T-helper 22 cell (primary cell): ENCODE measurements at places on chromosomes 6 and 20.

GRCh38 chr20:61968932-61969331, 96.7 kb downstream of the TAF4 start:
- DNase-seq = no peak

- no peak for DNase-seq
Measured at GRCh38 chr6:168994956-168995355, 258.7 kb downstream of the THBS2 start.

- DNase-seq = no peak
Measured at GRCh38 chr6:80636689-80637088, 530.2 kb downstream of the BCKDHB start.

GRCh38 chr6:53770780-53771249, 24.0 kb upstream of the LRRC1 start:
- DNase-seq = no peak

DNA sequence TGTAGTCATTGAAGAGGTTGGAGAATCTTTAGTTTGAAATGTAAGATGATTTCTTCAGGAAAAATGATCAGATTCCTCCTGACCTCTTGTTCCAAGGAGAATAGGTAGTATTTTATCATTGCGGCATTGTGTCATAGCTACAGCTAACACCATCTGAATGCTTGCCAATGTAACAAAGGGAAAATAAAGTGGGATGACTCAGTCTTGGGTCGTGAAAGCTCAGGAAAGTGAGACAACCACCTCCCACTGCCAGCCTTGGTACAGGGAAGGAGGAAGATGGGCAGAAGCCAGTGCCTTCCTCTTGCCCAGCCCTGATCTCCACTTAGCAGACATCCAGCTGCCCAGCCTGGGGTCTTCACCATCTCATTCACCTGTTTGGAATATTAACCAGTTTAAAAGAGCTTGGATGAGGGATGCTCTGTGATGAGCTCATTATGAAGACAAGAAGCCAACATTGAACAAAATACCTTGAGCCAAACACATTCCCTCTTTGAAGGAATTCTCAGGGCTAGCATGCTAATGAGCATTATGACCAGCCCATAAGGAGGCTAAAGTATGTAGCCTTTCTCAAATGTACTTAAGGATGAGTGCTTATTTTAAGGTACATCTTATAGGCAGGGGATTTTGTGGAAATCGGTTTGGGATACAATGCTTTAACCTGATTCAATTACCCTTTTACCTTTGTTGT, 40.0 kb upstream of the APCDD1L start:
- DNase-seq = no peak

- no peak for DNase-seq
Measured at GRCh38 chr6:155813548-155813947, 357.9 kb upstream of the NOX3 start.

DNA sequence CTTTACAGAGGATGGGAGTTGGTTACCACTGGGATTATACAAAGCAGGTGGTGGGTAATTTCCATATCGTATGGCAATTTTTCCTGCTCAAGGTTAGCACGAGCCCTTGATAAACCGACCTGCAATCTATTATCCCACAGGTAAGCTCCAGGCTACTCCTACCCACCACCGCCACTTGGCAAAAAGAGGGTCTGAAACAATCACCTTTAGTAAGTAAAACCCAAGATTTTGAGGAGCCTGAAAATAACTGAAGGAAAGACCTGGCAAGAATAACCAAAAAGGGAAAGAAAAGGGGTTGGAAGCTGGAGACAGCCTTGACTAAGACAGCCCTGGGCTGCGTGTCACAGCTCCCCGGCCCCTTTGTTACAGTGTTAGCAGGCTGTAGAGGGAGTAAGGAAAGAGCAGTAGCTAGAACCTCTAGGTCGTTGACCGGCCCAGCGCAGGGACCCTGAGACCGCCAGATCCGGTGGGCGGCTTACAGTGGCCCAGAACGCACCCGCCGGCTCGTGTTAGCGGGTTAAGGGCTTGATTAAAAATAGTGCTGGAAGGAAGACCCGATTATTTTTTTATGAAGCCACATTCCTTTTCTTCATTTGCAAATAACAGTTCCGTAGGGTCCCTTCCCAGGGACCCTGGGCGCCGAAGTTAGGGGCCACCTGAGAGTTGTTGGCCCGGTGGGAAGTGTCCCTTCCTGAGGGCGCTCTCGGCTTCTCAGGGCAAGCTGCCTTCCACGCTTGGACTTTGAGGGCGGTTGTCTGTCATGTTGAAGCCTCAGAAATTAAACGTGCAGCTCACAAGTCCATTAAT, 30.5 kb downstream of the TFAP2B start:
- DNase-seq = no peak

DNA sequence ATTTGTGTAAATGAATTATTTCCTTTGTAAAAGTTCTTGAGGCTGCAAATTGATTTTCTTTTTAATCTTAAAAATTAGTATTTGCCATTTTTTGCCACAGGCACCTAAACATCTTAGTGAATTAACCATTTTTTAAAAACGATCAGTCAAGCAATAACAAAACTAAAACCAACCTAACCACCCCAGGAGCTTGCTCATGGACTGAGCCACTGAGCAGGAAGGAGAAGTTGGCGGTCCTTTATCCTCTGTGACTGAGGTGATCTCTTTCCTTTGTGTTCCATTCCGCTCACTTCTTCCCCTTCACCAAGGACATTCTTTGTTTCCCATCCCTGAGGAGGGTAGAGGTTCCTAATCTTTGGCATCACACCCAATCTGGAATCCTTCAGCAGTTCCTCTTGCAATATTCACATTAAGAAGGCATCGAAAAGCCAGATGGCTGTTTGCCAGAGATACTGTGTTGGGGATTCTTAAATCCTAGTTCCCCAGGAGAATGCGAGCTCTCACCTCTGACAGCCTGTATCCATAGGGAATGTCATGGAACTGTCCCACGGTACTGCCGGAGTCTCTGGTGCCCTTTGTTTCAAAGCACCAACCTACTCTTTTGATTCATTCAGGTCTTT, 30.5 kb downstream of the RPRD1B start:
- DNase-seq = no peak

- DNase-seq = no peak
Measured at GRCh38 chr6:15761045-15761502, 98.2 kb upstream of the DTNBP1 start.

DNA sequence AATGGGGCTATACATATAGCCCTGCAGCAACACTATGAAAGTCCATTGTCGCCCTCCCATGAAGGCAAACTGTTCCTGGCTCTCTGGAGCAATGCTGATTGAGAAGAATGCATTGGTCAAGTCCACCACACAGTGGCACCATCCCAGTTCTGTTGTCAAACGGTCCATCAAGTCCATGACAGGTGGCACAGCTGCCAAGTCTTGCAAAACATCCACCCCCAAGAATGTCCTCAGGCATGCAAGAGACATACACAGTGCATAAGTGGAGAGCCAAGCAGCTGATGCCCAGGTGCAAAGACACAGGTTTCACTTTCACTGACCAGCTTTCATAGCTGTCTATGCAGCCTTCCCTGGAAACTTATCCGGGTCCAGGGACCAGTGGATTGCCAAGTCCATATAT, 17.5 kb downstream of the ZNF391 start:
- DNase-seq = no peak

- DNase-seq = no peak
Measured at GRCh38 chr20:60326821-60327220, 368.6 kb downstream of the CDH26 start.

GRCh38 chr20:25308671-25309394, 60.9 kb downstream of the PYGB start:
- DNase-seq = no peak

DNA sequence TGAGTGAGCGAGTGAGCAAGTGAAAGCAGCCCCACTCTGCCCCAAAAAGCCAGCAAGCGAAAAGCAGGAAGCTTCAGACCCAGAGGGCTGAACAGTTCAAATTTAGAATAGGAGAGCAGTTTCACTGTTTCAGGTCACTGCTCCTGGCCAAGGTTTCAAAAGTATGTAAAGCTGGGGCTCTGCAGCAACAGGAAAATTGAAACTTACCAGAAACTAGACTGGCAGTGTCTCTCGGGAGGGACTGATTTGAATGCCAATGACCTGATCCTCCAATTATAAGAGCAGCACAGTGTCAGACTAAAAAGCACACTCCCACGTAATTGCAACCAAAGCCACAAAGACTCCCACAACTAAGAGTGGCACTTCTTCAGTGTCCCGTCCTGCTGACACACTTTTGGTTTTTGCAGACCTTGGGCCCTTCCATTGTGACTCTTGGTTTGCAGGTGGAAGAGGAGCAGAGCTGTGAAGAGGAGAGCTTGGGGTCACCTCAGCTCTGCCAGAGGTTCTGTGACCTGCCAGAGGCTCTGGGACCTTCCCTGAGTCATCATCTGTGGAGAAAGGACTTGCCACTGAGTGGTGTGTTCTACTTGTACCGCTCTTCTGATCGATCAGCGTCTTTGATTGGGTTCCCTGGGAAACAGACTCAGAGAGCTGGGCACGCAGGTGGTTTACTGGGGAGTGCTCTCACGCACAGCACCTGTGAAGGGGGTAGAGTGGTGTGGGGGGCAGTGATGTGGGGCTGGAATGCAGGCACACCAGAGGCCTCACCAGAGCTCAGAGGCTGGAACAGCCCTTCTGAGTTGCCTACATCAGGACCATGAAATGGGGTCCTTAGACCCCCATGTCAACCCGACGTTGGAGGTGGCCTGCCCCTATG, 52.7 kb upstream of the PTGIS start:
- no peak for DNase-seq

GRCh38 chr6:169190144-169190584, 63.5 kb downstream of the THBS2 start:
- DNase-seq = no peak

DNA sequence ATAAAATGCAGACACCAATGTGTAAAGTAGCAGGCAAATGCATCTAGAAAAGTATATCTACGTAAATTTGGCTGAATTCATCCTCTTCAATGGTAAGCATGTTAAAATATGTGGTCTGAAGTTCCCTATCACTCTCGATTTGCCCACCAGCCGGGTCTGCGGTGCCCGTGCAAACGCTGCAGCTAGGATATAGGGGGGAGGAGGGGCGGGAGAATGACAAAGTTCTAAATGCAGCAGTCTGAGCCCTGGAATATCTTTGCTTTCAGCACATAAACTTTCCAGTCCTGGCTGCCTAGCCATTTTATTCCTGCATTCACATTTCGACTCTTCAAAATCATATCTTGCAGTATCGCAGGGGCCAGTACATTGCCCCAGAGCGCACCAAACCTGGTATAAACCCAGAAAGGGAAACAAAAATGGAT, 708 bp downstream of the NRN1 start:
- no peak for DNase-seq

DNA sequence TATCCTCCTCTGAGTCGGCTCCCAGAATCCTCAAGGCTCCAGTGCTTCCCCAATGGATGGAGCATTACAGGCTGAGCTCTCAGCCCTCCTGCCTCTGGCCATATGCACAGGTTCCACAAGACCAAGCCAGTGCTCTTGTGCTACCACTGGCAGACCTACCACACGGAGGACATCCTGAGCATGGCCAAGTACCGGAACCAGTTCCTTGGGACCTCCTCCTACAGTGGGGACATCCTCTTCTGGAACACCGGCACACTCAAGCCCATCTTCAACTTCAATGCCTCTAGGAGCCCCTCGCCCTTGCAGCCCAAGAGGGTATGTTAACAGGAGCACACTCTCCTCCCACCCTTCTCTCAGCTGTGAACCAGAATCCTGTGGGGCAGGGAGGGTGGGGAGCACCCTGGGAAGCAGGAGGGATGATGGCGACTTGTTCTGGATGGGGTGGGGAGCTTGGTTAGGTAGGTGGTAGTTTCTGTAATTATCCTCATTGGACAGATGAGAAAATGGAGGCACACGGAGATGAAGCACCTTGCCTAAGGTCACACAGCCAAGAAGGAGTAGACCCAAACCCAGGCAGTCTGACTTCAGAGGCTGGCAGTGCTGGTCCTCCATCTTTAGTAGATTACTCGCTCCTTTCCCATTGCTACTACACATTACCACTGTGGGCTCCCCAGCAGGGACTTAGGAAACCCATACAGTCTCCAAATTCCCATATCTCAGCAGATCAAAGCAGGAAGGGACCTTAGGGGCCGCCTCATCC, 58.6 kb downstream of the EFCAB8 start:
- DNase-seq = no peak

- no peak for DNase-seq
Measured at GRCh38 chr6:25334793-25335192, 55.6 kb downstream of the CARMIL1 start.

GRCh38 chr6:27468334-27468733, 4.6 kb downstream of the ZNF184 start:
- no peak for DNase-seq

GRCh38 chr6:21554286-21554685, 39.3 kb upstream of the SOX4 start:
- DNase-seq = no peak

GRCh38 chr6:26525838-26526237, 12.3 kb upstream of the HMGN4 start:
- DNase-seq = no peak

- DNase-seq = no peak
Measured at GRCh38 chr6:114638341-114638740, 295.5 kb upstream of the HS3ST5 start.

DNA sequence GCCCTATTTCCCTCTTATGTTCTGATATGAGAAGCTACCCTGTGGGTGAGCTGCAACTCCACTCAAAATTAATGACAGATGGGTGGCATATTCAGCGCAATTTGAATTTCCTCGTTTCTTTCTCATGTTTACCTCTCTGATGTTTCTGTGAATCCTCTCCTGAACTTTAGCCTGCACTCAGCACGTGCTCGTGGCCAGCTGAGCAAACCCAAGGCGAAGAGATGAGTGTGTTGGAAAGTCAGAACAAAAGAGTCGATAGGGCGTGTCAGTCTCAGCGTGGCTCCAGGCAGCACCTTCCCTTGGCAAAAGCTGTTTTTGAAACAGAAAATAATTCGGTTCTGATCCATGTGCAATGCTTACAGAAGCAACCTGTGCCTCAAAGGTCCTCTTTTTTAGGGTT, 226.1 kb upstream of the GMDS start:
- no peak for DNase-seq

GRCh38 chr6:30882759-30883684, 1.3 kb upstream of the DDR1 start:
- DNase-seq = no peak

DNA sequence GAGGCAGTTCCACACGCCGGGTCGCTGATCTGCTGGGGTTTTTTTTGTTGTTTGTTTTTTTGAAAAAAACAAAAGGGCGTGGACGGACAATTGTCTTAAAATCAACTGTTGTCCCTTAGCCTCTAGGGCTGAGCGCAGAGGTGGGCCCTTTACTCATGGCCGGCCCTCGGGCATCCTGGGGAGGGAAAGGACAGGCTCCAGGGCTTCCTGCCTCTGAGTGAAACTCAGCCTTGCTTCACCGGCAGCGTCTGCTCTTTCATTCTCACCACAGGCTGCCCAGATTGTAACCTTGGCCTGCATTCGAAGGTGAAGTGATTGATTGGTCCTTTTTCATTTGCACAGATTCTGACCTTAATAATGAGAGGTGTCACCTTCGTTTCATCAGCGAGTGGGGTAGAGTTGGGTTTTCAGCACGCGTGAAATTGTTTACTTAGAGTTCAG, 797 bp downstream of the SMIM13 start:
- peak; percentile 14 for DNase-seq

GRCh38 chr6:74066168-74066871, 370.3 kb downstream of the CD109 start:
- no peak for DNase-seq

DNA sequence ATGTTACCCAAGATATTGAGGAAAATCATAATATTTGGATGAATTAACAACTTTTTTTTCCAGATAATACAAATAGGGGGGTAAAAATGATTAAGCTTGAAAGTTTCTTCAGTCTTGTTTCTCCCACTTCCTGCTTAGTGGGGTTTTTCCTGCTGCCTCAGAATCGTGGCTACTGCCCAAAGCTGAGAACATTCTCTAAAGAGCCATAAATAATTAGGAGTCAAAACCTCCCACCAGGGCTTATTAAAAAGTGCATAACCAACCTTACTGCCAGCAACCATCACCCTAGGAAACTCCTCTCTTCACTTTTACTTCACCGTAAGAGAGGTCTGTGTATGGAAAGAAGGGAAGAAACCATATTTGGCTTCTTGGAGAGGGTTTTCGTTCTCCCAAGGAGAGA, 9.0 kb upstream of the LCA5 start:
- DNase-seq = no peak
